Omental fat pad (tissue), 4 donors: ENCODE measurements at places on chromosomes 6 and 20. TPM values are rescaled to one million over a fixed set of nuclear protein-coding genes. Genes with fewer than 3 reads are reported as not detected.

Gene LIN28B
- not detected for total RNA-seq

- DNase-seq: no peak
Observed at GRCh38 chr6:6703699-6704098, 115.2 kb downstream of the LY86 start.

Gene MYBL2
- total RNA-seq: 2.3 TPM

- no peak for DNase-seq
Observed at GRCh38 chr20:22160101-22160652, 424.2 kb downstream of the FOXA2 start.

- DNase-seq: no peak
Observed at GRCh38 chr20:40282941-40283340, 406.1 kb downstream of the MAFB start.

GRCh38 chr6:147837540-147837939 is 329.1 kb downstream of the SAMD5 start:
- DNase-seq: no peak

Gene TMEM14B
- 100 TPM for total RNA-seq

Gene NRN1
- 18.9 TPM for total RNA-seq

Gene MTFR2
- 4.2 TPM for total RNA-seq

Gene CYP39A1
- total RNA-seq: 2.8 TPM

Gene DEFB110
- not detected for total RNA-seq

- DNase-seq: no peak
Observed at GRCh38 chr6:32883789-32884188, 29.8 kb downstream of the PSMB9 start.

- DNase-seq: no peak
Observed at GRCh38 chr6:100833972-100834574, 47.1 kb downstream of the ASCC3 start.

DNA sequence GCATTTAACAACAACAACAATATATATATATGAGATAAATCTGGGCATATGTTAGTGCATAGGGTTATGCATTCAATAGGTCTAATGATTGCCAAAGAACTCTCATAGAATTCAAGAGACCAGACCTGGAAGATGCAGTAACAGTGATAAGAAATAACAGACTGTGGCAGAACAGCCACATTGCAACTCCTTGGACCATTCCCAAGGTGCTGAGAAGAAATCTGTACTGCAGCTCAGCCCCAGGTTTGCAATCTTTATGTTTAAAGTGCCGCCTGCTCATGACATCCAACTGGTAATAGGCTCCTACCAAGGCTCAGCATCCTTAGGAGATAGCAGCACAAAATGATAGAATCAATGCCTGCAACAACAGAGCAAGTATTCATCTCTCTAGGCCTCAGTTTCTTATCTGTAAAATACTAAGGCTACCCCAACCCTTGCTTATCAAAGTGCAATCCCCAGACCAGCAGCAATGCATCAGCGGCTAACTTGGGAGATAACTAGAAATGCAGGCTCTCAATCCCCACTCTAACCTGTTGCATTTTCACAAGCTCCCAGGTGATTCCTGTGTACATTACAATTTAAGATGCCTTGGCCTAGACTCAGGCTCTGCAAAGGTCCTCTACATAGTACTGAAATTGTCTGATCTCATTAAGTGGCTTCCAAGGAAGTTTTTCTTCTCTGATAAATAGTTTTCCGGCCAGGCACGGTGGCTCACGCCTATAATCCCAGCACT is 30.6 kb upstream of the PIM1 start:
- DNase-seq: no peak

Gene ATXN1
- total RNA-seq: 30.8 TPM

Gene CD109
- total RNA-seq: 24.1 TPM

Gene VSX1
- not detected for total RNA-seq

Gene PLCB4
- 6.6 TPM for total RNA-seq

- DNase-seq: no peak
Observed at GRCh38 chr6:92180090-92180489, 1239.3 kb downstream of the EPHA7 start.

GRCh38 chr6:47084610-47085009 is 42.5 kb upstream of the ADGRF1 start:
- no peak for DNase-seq

Gene LAMP5
- not detected for total RNA-seq

GRCh38 chr6:17985934-17986655 is 1.3 kb downstream of the KIF13A start:
- no peak for DNase-seq
